ENCODE measurements at places on chromosomes 5 and 9.

- no peak for DNase-seq
These were observed 13.5 kb downstream of the CFAP77 start for GRCh38 chr9:132423503-132423902.

DNA sequence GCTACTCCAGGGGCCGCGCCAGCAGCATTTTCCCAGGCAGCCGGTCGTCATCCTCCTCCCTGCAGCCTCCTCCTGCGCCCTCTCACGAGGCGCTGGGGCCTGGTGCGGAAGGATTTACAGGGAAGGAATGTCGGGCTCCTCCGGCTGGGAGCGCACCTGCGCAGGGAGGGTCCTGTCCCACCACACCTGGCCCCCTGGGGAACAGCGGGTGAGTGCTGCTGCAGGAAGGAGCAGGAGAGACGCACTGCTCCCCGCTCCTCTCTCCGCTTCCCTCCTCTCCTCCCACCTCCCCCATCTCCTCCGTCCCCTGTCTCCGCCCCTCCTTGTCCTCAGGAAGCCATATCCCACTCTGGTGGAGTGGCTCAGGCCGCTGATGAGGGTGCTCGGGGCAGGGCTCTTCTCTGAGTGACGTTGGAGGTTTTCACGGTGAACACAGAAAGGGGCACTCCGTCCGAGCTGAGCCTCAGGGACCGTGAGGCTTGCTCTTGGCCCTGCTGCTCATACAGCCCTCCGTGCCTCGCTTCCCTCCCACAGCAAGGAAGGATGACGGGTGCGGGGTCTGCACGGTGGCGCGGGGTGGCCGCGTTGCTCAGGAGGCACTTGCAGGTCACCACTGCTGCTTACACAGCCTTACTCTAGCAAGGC, 31.3 kb downstream of the IRX4 start:
- DNase-seq = no peak

DNA sequence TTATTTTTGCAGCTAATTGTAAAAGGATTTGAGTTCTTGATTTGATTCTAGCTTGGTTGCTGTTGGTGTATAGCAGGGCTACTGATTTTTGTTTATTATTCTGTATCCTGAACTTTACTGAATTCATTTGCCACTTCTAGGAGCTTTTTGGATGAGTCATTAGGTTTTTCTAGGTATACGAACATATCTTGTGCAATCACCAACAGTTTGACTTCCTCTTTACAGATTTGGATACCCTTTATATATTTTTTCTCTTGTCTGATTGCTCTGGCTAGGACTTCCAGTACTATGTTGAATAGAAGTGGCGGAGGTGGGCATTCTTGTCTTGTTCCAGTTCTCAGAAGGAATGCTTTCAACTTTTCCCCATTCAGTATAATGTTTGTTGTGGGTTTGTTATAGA, 210.8 kb downstream of the FGF10 start:
- no peak for DNase-seq

DNA sequence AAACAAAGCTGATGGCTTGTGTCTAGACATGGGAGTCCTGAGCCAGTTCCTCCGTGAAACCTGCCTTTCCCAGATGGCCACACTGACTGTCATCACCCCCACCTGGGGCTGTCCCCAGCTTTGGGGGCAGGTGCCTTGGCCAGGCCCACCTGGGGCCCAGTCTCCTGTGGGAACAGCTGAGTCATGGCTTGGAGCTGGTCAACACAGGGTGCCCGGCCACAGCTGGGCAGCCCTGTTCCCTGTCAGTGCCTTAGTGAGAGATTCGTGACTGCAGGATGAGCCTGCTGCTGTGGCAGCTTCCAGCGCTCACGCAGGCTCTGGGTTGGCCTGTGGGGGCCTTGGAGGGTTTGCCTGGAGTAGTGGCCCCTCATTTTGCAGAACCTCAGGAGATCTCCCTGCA, 56.5 kb downstream of the COL5A1 start:
- DNase-seq = no peak

DNA sequence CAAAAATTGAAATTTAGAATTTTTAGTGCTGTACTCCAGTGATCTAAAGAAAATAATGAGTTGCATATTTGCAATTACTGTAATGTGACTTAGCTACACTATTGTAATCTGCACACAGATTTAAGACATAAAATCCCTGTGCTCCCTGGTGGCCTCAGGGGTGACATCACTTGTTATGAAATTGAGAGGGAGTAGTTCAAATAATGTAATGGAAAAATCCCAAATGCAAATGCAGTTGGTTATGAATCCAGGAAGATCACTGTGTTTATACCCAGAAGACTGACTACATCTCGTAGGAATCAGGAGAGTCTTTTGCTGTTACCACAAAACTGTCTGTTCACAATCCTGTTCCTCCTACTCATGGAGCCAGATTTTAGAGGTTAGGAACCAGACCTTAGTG, 178.7 kb upstream of the FBXL17 start:
- DNase-seq = peak; percentile 30

DNA sequence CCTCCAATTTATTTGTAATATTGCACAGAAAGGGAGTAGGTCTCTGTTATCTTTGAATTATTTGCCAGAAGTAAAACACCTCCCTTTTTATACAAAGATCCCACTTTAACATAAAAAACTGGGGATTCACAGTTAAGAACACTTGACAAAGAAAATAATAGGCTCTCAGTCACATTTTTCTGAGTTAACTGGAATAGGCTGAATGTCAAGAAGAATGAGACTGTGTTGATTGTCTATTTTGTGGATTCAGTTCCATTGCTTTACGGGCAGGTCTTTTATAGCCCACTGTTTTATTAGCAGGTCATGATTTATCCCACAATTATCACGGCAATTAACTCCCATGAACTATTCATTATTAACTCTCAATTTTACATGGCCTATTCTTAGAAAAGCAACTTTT, 427.4 kb downstream of the CTNND2 start:
- DNase-seq = no peak

DNA sequence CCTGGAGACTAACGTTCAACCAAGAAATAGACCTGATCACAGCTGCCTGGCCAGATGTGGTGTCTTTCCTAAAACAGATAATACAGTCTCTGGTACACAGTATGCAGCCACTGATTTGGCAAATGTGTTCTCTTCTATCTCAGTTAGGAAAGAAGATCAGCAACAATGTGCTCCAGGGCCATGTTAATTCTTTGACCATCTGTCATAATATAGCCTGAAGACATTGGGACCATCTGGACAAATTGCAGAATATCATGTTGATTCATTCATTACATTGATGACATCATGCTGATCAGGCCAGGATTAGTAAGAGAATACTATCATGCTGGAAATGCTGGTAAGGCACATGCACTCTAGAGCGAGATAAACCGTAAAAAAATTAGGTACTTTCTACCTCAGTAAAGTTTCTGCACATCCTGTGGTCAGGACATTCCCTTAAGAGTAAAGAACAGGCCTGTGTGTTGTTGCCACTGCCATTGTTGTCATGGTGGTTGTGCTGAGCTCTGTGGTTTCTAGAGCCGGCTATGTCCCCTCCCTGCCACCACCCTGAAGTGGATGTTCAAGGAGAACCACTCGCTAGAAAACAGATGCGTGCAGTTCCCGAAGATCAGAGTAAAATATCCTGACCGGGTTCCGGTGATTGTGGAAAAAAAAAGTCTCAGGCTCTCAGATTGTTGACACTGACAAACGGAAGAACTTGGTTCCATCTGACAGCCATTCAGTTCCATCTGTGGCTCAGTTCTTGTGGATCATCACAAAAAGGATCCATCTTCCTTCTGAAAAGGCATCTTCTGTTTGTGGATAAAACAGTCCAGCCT, 6.4 kb upstream of the JMY start:
- no peak for DNase-seq

- DNase-seq = no peak
These were observed 51.8 kb downstream of the DUSP1 start for GRCh38 chr5:172719211-172719610.

DNA sequence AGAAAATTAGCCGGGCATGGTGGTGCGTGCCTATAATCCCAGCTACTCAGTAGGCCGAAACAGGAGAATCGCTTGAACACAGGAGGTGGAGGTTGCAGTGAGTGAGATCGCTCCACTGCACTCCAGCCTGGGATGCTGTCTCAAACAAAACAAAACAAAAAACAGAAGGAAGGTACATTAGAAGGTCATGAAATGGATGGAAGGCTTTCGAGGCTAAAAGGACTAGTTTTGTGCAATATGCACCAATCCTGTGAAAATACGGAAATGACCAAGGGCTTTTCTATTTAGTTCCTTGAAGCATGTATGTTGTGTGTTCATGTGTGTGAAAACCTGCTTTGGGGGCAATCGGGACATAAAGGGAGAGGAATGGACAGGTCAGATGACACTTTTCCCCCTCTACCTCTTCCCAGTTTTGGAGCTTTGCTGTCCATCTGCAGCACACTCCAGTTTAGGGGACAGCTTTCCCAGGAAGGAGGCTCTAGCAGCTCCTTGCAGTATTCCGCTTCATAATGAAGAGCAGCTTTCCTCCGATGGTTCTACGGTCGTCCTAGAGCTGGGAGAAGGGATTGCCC, 15.0 kb downstream of the SPRY4 start:
- DNase-seq = no peak

DNA sequence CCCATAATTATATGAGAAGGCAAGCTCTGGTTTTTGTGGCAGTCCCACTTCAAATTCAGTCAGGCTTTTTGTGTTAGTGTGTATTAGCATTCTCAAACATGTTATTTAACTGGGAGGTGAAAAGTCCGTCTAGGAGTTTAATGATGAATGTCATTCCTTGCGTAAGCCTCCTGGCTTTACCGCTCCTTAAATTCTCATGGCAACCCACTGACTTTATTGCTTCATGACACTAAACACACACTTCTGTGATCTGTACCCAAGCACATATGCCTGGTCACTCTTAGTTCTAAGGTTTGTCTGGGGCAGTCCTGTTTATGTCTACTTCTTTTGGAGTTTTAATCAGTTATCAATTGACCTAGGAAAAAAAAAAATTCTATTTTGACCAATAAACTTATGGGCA, 677.9 kb upstream of the DMAC1 start:
- no peak for DNase-seq

- no peak for DNase-seq
These were observed 123.6 kb downstream of the C5orf15 start for GRCh38 chr5:133844836-133845235.

GRCh38 chr9:105243015-105243686, 1.3 kb upstream of the SLC44A1 start:
- DNase-seq = no peak

DNA sequence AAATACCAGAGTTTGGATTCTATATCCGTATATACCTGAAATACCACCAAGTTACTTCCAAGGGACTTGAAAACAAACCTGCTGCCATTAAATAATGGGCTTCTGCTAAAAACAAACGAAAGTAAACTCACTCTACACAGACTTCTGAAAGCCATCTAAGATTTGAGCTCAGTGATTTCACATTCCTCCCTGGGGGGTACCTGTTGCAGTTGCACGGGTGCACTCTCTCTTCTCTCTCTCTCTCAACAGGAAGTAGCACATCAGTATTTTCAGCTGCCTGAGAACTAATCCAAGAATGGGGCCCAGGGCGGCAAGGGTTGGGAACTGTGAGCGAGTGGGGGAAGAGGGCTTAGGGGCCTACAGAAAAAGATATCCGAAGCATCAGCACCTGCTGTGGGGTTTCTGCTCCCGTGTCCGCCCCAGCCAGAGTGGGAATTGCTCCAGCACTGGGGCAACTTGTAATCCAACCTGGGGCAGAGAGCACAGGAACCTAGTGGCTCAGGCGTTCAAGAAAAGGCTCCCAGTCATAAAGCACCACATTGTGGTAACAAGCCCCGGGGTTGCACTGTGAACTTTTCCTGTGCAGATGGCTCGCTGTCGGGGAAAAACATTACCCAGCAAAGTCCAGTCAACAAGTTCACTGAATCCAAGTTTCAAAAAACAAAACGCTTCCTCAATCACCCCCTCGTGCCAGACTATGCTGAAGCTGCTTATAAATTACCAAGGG, 99.8 kb downstream of the EFNA5 start:
- peak; percentile 43 for DNase-seq

DNA sequence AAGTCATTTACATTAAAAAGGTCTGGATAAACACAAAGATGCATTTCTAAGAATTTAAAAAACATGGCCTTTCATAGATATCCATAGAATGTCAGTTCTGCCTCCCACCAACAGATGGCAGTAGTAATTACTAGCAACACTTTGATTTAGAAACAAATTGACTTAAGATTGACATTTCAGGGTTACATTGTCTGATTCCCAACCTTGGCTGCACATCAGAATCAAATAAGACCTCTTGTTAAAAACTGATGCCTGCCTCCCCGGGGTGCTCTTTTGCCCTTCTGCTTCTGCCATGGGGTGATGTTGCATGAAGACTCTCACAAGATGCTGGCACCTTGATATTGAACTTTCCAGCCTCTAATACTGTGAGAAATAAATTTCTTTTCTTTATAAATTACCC, 146.2 kb upstream of the GPR151 start:
- no peak for DNase-seq

DNA sequence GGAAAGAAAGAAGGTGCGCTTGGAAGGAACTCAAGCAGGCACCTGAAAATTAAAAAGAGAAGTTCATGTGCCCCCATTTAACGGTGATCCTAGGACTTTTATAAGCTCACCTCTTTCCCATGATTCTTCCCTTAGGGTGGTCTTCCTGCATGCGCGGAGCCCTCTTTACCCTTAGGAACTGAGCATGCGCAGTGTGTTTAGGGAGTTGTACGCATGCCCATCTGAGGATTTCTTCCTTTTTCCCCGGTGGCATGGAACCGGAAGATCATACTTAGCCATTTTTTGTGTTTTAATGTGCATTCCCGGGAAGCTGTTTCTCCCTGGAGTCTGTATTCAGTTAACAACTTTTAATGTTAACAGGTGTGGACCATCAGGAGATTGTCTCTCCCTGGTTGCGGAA, 119.0 kb downstream of the FBXL7 start:
- DNase-seq = no peak

DNA sequence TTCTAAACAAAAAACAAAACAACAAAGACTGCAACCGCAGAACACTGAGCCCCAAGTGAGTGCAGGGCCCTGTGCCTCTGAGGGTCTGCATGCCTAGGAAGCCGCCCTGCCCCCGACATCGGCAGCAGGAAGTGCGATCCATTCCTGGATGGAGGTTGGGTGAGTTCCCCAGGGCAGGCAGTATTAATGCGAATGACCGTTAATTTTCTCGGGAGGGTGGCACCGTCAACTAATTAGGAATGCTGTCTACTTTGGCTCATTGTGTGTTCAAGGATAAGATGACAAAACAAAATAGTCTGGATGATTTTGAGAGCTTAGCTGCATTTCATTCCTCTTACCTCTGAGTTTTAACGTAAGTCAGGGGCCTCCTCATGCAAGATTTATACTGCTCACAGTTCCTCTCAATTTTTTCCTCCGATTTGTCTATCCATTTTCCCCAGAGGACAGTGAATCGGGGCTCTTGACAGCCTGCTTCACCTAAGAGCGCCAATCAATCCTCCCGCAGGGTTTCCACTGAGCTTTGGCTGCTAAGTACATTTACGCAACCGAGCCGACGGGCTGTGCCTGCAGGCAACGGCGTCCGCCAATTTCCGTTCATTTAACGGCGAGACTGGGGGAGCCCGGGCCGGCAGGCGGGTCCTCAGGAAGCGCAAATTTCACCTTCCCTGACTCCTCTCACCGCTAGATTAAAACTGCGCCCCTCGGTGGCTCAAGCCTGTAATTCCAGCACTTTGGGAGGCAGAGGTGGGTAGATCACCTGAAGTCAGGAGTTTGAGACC, 2.9 kb upstream of the NXNL2 start:
- peak; percentile 69 for DNase-seq

- no peak for DNase-seq
These were observed 680.0 kb downstream of the SEMA5A start for GRCh38 chr5:8865686-8866374.

- no peak for DNase-seq
These were observed 191.9 kb upstream of the SEMA6A start for GRCh38 chr5:116766470-116766947.
